ENCODE measurements at places on chromosomes 7 and 10.

DNA sequence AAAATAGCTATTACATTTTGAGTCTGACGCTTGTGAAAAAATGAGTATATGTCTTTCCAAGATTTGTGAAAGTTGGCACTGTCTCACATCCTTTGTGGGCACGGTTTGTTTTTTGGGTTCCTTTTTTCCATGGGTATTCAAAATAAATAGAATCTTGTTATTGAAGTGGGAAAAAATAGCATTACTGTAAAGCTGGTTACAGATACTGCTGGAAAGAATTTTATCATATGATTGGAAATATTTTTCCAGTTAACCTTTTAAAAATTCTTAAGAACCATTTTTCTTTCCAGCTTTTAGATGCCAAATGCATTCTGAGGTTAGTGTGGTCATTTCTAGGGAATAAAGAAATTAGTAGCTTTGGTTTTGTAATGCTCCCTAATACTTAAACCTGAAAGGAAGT lies 11.4 kb downstream of the NET1 start:
- DNase-seq: no peak

DNA sequence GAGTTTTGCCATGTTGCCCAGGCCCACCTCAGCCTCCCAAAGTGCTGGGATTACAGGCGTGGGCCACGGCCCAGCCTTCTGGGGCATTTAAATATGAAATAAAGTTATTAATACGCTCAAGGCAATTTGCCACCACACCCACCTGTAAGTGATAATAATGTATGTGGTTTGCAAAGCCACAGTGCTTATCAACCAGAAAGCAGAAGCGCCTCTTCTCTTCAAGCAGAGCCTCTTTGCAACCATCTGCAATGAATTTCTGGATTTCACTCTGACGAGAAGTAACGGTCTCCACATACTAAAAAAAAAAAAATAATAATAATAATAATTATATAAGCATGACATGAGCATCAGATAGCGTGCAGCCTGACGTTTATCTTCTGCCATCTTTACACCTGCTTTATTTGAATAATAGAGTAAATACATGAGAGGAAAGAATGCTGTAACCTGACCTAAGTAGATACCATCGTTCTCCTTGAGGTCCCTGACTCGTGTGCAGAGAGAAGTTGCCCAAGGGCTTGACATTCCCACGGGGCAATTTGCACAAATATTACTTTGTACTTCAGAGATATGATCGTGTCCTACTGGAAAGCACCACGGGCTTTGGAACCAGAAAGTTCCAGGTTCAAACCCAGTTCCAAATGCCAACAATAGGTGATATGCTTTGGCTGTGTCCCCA lies 34.0 kb downstream of the BRI3 start:
- DNase-seq: no peak

- no peak for DNase-seq
Measured at GRCh38 chr10:123270221-123270620, 116.0 kb downstream of the BUB3 start.

GRCh38 chr10:114698271-114699061 lies 40.4 kb upstream of the ABLIM1 start:
- no peak for DNase-seq

- DNase-seq: no peak
Measured at GRCh38 chr7:123741940-123742339, 6.9 kb downstream of the WASL start.

DNA sequence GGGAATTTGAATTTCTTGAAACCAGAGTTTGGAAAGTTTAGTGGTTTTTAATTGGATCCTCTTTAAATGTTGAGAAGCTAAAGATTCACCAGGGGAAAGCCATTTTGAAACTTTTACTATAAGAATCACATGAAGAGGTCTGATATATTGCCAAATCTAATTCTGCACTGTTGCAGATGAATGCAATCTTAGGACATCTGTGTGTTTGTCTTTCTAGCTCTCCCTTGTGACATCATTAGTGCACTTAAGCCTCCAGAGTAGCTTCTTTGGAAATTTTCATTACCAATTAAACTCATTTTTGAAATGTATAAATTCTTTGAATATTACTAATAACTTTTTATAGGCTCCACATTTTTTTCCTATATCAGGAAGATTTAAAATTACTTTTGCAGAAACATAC lies 160.2 kb downstream of the BICC1 start:
- no peak for DNase-seq

GRCh38 chr7:94252971-94253370 lies 141.7 kb upstream of the COL1A2 start:
- DNase-seq: no peak

DNA sequence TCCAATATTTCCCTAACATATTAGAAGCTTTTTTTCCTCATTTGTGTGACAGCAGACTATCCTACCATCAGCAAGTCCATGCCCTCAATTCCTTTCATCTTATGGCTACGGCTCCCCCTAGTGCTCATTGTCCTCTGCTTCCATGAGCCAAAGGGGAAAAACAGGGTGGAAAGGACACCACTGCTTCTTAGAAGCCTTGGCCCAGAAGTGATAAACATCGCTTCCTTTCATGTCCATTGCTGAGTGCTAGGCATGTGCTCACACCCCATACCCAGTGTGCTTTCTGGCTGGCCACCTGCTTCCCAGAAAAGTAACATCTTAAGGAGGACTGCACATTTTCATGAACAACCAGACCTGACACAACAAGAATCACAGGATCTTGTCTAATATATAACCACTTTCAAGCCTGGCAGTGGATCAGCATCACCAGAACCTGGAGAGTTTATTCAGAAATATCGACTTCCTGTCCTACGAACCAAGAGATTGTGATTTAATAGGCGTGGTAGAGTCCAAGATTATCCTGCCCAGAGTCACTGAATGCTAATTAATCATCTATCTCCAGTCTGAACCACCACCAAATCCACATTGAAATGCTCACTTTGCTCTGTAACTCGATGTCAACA lies 650.5 kb upstream of the SORCS1 start:
- no peak for DNase-seq

- DNase-seq: no peak
Measured at GRCh38 chr7:108310351-108310750, 145.9 kb downstream of the NRCAM start.

GRCh38 chr10:92291921-92292845 lies 1.2 kb downstream of the MARCHF5 start:
- no peak for DNase-seq

- DNase-seq: no peak
Measured at GRCh38 chr10:17122052-17122451, 7.6 kb downstream of the CUBN start.

DNA sequence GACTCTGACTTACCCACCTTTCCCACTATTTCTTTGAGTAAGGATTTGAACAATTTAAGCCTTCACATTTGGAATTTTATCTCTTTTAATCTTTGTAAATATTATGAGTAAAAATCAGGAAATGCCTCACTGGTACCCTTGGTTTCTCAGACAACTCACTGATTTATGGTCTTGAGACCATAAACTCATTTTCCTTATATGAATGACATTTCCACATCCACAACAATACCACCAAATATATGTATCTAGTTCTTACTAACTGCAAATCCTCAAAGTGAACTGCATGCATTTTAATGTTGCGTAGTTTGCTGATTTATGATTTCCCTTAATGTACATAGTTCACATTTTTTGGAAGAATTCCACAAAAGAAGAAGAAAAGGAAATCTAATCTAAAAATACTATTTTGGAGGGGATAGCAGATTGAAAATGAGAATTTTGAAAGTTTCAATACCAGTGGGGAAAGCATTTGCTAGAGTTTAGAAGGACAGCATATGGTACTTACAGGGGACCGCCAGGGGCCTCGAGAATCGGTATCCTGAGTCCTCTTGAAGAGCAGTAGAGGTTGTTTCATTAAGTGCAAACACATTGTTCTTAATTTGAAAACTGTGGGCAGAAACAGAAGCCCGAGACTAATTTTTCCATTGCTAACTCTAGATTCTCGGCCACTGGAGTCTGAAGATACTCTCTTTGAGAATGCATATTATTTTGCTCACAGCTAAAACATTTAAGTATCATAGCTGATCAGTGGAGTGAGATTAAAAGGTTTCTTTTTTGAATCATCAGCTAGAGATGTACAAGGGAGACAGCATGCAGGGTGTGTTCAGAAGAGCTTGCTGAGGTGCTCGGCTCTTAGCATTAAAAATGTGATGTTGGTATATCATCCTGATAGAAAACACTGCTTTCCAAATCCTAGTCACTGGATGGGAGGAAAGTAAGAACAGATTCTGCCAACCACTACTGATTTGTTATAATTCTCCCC lies 964.0 kb downstream of the GATA3 start:
- no peak for DNase-seq

GRCh38 chr10:25745976-25746375 lies 188.1 kb upstream of the MYO3A start:
- no peak for DNase-seq

DNA sequence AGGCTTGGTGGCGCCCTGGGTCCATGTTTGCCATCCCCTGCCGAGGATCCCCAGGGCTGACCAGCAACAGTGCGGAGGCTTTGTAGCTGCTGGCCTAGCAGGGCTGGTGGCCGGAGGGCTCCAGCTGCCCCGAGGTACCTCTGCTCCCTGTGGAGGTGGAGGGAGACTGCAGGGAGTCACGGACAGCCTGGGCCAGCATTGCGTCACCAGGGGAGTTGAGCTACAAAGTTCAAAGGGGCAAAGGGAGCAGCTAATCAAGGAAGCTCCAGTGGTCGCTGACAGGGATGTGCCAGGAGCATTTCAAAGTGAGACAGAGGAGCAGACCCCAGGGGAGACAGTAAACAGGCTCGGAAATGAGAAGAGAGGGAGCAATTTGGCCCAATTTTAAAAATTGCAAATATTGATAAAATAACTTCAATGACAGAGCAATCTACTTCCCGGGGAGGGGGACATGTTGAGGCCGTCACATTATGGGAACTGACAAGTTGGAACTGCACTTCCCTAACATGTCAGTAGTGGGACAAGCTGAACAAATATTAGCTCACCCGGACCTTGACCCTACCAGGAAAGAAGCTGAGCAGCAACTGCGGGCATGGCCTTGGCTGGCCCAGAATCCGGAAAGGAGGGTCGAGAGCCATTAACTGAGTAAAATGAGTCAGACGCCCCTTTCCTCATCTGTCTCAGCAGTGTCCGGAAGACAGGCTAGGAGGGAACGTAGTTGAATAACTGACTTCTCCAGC lies 39.4 kb downstream of the BTBD16 start:
- no peak for DNase-seq

GRCh38 chr7:82760831-82761230 lies 317.3 kb upstream of the CACNA2D1 start:
- DNase-seq: no peak

DNA sequence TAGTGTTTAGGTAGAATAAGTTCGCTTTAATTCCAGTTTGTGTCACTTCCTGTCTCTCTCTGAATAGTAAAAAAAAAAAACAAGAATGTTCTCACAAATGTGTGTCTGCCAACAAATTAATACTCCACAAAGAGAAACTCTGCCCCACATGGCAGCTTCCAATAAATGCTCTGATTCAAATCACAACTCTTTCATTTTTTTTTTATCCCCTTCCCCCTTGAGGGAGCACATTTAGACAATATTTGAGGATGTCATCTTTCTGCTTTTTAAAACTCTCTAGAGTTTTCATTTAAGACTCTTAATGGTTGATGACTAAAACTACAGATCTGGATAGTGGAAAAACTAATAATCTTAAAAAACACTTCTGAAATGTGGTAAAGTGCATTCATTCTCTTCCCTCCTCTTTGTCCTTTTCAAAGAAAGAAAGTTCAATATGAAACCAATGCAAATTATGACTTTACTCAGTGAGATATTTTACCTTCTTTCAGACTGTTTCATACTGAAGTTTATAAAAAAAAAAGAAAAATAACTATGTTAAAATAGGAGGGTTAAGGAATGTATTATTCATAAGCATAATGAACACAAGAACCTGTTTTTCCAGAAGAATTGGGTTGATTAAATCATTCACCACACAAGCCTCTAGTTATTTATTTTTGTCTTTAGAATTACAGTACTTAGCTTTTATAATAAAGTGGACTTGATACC lies 42.3 kb downstream of the ARID5B start:
- no peak for DNase-seq

- DNase-seq: no peak
Measured at GRCh38 chr10:21261842-21262294, 263.6 kb downstream of the SKIDA1 start.

DNA sequence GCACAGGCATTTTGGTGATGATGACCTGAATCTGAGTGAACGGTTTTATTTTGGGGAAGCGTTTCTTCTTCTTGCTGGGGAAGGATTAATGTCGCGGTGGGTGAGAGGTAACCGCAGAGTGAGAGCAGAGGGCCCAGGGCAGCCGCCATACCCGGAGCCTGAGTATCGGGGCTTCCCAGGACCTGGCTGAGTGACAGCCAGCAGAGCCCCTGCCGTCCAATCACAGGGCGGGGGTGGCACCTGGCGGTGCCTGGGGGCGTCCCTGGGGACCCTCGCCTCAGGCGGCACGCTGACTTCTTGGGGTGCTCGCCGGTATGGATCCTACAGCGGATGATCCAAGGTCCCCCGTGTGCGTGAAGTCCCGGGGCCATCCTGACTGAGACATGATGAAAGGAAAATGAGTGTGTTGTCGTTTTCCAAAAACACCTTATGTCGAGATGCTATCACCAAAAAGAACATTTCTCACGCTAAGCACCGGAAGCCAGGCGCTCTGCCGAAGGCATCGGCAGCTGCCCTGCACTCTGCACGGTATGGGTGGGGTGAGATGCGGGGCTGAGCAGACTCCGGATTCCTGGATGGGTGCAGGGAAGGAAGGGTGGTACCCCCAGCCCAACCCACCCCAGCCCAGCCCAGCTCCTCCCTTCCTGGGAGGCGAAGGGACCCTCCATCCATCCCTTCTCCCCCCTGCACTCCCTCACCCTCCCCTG lies 227.9 kb upstream of the SHH start:
- no peak for DNase-seq

DNA sequence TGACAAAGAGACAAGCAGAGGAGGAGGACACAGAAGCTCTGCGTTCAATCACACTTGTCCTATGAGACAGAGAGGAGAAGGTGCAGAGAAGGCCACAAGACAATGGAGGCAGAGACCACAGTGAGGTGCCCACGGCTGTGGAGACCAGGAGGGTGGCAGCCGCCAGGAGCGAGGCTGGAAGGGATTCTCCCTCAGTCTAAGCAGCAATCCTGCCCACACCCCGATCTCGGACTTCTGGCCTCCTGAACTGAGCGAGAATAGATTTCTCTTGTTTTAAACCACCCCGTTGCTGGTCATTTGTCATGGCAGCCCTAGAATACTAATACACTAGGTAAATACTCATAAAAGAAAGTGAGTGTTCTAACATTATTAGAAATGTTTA lies 92.1 kb downstream of the CYTH3 start:
- no peak for DNase-seq
